ENCODE measurements at places on chromosomes 3 and 15. TPM values are rescaled to one million over a fixed set of nuclear protein-coding genes. Genes with fewer than 3 reads are reported as not detected.

DNA sequence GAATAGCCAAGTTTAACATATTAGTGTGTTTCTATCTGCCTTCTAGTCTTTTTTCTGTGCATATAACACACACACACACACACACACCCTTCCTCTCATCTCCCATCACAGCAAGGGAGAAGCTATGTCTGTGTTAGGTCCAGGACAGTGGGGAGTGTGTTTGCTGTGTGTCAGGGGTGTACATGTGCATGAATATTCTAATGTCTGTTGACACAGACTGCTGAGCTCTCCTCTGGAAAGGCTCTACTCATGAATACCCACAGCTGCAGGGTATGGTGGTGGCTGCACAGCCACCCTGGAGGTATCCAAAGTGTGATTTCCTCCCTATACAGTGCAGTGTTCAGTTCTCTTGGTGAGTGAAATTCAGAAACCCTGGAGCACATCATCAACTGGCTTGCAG, 42.9 kb downstream of the ARNT2 start:
- no peak for DNase-seq

DNA sequence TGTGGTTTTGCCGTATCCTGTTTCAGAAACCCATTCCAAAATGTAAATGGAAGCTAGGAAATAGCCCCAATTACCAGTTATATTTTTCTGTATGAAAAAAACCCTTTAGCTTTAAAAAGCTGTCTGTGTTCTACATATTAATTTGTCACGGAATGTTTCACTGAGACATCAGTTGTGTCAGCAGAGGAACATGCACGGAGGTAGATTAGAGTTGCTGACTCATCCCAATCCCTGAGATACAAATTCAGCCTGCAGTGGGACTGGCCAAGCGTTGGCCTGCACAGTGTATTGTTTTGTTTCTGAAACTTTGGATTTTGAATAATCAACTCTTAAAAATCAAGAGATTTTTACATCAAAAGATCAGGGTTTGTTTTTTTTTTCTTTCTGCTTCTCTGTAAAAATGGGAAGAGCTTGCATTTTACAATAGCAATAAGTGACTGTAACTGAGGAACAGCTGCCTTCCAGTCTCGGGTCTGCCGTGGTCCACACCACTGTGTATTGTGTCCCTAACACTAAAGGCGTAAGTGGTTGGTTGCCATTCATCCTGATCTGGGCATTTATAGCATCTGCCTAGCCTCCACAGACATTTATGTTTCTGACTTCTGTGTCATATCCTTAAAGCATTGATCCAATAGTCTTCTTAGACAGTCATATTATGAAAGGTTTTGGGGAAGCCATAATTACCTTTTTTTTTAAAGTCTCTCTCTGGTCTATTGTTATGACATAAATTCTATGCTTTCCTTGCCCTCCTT, 218.1 kb downstream of the ADAMTSL3 start:
- DNase-seq = peak; percentile 34

GRCh38 chr15:66165856-66166255, 87.7 kb downstream of the MEGF11 start:
- no peak for DNase-seq

GRCh38 chr3:9878700-9879099, 1.4 kb downstream of the CIDEC start:
- no peak for DNase-seq

GRCh38 chr3:106120356-106120755, 251.5 kb upstream of the CBLB start:
- DNase-seq = peak; percentile 73

DNA sequence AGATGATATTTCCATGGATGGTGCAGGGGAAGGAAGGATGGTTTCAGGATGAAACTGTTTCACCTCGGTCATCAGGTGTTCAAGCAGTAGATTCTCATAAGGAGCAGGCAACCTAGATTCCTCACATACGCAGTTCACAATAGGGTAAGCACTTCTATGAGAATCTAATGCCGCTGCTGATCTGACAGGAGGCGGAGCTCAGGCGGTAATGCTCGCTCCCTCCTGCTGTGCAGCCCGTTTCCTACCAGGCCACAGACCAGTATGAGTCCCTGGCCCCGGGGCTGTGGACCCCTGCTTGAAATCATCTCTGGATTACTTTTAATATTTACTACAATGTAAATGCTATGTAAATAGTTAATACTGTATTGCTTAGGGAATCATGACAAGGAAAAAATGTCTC, 241.8 kb downstream of the ROBO2 start:
- DNase-seq = no peak

DNA sequence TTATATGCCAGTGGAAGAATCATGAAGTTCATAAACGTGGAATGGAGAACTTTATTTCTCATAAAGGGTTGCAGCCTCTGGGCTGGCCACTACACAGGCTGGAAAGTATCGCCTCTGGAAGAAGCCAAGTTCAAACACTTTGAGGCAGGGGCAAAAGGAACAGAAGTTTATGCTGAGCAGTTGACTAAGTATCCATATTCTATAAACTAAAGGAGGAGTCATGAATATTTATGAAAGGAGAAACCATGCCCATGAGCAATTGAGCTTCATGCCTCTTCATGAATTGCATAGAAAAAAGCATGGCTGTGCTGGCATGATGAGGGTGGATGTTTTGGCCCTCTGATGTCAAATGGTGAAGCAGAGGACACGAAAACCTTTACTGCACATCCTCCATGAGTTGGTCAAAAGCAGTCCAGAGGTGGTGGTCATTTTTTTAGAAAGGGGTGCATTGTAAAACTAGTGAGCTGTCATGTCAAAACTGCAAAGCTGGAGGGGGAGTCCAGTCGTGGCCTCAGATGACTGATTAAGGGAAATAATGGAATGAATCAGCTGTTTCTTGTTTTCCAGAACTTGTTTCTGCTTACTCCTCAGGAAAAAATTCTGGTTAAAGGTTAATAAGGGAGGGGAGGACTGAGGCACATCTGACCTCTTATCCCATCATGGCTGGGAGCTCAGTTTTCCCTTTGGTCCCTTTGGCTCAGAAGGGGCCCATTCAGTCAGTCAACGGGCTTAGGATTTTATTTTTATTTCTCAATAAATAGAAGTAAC, 276.7 kb downstream of the CHL1 start:
- DNase-seq = no peak

- no peak for DNase-seq
These were observed 5.3 kb upstream of the APEH start for GRCh38 chr3:49668861-49669260.

DNA sequence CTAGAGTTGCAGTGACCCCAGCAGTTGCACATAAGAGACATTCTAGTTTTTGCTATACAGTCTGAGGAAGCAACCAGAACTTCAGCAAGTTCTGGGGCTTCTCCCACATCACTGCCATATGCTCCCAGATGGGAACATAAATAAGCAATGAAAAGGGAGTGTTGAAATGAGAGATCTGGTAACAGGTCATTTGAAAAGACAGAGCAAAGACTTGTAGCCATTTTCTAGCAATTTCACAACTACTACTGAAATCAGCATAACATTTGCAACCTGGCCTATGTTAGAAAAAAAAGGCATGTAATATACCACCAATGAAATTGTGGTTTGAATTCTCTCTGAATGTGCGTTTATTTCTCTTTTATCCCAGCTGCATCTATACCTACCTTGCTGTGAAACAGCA, 57.5 kb downstream of the NUDT16 start:
- DNase-seq = no peak

- DNase-seq = no peak
These were observed 23.2 kb downstream of the CTNNB1 start for GRCh38 chr3:41222501-41222900.

DNA sequence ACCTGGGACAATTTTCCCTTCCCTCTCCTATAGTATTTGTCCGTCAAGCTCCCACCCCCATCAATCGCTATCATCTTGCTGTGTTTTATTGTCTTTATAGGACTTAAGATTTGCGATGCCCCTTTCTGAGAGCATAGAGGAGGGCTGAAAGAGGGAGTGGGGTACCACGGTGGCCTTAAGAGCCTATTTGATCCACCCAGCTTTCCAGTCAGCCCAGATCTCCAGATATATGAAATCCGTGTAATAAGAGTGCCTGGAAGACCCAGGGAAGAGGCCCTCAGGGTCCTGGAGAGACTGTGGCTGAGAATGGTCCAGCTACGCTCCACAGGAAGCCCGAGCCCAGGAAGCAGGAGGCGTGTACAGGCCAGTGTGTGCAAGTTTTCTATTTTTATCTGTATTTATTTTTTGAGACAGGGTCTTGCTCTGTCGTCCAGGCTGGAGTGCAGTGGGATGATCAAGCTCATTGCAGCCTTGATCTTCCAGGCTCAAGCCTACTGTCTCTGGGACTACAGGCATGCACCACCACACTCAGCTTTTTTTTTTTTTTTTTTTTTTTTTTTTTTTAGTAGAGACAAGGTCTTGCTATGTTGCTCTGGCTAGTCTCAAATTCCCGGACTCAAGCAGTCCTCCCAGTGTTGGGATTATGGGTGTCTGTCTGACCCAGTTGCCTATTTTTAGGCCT, 964 bp upstream of the NCKIPSD start:
- no peak for DNase-seq

GRCh38 chr3:155871746-155872158, 1.3 kb downstream of the GMPS start:
- no peak for DNase-seq

GRCh38 chr3:185559706-185560090, 7.3 kb upstream of the LIPH start:
- DNase-seq = no peak

GRCh38 chr3:175150812-175151401, 291.8 kb downstream of the NAALADL2 start:
- DNase-seq = peak; percentile 14

- DNase-seq = peak; percentile 18
These were observed 162.4 kb upstream of the GALNT15 start for GRCh38 chr3:16012086-16012485.

- no peak for DNase-seq
These were observed 4.3 kb downstream of the TLR9 start for GRCh38 chr3:52221141-52221562.

GRCh38 chr15:74847432-74847831, 4.5 kb upstream of the ULK3 start:
- DNase-seq = no peak

- DNase-seq = no peak
These were observed 16.2 kb upstream of the HERC1 start for GRCh38 chr15:63849906-63850305.

GRCh38 chr3:15292765-15293522, 39.4 kb downstream of the SH3BP5 start:
- peak; percentile 92 for DNase-seq

DNA sequence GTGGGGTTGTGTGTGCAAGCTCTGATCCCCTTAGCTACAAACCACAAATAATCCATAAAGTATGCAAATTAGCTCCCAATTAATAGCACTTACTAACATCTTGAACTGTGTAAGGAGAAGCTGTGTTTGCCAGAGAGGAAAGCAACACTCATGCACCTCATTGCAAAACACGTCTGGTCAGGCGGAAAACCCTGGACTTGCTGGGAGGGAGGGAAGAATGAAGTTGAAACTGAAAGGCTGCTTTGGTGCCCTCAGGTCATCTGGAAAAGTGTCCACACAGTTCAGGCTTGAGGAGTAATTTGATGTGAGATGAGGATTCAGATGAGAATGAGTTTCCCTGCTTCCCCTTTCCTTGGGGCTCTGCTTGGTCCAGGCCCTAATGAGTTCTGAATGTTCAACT, 185.5 kb upstream of the ANKRD28 start:
- DNase-seq = peak; percentile 52

GRCh38 chr3:57046101-57046765, 14.2 kb upstream of the SPATA12 start:
- no peak for DNase-seq

DNA sequence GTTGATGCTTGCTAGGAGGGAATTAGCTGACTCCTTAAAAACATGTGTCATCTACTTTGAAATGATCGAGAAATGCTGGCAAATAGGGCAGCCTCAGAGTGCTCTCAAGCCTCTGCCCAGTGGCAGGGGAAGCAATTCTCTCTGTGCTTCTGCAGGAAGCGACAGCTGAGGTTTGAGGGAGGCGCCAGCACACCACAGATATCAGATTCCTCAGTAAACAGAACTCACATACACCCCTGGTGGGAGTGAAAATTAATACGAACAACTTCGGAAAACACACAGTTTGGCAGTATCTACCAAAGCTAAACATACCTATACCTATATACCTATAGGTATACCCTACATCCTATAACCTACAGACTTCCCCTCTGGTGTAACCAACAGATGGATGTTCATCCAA, 61.3 kb downstream of the NSMCE3 start:
- no peak for DNase-seq

Gene MUC13
- total RNA-seq = not detected

Gene RBP2
- total RNA-seq = not detected

Gene REC114
- not detected for total RNA-seq

Gene KBTBD13
- not detected for total RNA-seq

Gene GNB5
- 41.2 TPM for total RNA-seq

Gene TMC3
- total RNA-seq = not detected

Gene FBXL22
- not detected for total RNA-seq

Gene WNT7A
- total RNA-seq = not detected

Gene RARB
- total RNA-seq = 0.62 TPM

Gene SLC35G2
- total RNA-seq = 20.6 TPM

Gene ALS2CL
- total RNA-seq = 5.4 TPM

Data from A172 (cell line).